ENCODE measurements at places on chromosomes 1 and 21.

DNA sequence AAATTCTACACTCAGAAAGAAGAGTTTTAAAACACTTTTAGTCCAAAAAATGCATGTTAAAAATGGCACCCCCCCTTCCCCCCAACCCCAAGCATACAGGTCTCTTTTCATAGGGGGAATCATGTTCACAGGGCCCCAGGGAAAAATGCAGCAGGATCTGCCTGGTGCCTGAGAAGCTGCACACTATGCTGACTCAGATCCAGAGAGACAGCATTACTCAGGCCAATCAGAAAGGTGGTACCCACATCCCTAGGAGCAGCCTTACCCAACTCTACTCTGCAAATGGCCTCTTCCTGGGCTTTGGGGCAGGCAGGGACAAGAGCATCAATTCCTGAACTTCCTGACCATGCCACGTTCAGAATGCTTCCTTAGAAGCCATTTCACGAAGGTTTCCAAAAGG lies 119.0 kb downstream of the HIVEP3 start:
- DNase-seq, result no peak

DNA sequence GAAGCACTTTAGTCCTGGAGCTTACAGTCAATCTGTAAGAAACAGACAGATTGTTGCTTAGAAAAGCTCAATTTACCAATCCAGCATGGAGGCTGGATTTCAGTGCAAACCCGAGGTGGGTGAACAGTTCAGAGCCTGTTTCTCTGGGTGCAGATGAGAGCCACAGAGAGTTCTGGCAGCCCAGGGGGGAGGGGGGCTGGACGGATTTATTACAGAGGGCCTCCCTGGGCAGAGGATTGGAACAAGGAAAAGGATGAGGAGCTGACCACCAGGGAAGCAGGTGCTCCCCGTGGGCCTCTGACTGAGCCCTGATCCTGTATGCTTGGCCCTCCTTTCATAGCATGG lies 38.0 kb upstream of the EPS8L3 start:
- no peak for DNase-seq

DNA sequence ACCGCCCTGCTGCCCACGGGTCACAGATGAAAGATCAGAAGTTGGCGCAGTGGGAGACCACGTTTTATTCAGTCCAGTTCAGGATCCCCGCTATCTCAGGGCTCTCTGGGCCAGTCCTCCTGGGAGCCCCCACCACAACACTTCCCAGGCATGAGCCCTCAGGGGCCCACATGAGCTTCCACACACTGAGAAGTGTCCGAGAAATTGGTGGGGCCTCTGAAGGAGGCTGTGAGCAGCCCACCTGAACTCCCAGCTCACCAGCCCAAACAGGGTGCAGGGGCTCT lies 12.1 kb downstream of the TRIM46 start:
- no peak for DNase-seq

- no peak for DNase-seq
Observed at GRCh38 chr1:111227851-111228747, 586 bp downstream of the CHI3L2 start.
